ENCODE measurements at places on chromosomes 3 and 15.

DNA sequence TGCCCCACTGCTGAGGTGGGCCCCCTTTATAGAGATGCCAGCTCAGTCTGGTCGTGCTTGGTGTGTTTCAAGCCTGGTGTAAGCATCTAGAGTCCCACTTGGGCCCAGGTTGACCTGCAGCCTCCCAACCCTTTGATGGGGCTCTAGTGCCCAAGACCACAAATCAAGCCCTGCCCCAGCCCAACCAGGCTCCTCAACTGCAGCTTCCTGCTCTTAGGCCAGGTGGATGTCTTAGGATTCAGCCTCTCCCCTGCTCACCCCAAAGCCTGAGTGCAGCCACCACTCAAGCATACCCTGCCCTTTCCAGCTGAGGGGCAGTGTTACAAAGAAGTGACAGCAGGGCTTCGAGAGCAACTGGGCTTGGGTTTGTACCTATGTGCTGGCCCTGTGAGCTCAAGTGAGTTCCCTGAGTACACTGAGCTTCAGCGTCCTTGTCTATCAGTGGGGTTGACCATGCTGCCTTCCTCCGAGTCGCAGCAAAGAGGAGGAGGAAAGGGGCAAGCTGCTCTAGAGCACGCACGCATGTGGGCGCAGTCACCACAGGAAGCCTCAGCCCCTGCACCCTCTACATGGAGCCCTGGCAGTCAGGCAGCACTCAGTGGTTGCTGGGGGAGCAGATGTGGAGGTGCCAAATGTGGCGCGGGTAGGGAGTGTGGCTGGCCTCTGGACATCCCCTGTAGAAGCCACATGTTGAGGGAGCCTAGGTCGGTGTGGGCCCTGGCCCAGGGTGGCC is 120.7 kb downstream of the EEFSEC start:
- DNase-seq = no peak

DNA sequence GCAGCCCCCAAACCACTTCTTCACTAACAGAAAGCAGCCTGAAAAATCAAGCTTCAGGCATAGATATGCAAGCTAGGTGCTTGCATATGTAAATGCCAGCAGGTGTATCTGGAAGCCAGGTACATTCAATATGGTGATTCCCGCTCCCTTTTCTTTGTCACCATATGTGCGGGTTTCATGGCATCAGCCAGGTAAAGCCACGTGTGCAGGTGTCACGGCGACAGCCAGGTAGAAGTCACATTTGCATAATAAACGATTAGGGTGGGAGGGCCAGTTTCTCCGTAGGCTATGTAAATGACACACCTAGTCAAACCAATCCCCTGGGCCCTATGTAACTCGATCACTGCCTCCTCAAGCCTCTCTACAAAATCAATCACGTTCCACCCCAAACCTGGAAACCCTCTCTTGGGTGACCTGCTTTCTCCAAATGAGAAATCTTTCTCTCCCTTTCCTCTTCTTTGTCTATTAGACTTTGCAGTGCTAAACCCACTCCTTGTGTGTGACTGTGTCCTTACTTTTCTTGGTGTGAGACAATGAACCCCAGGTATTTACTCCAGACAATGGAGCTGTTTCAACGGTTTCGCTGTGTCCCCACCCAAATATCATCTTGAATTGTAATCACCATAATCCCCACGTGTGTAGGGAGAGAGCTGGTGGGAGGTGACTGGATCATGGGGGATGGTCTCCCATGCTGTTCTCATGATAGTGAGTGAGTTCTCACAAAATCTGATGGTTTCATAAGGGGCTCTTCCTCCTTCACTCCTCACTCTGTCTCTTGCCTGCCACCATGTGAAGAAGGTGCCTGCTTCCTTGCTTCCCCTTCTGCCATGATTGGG is 44.6 kb downstream of the ONECUT1 start:
- DNase-seq = no peak

DNA sequence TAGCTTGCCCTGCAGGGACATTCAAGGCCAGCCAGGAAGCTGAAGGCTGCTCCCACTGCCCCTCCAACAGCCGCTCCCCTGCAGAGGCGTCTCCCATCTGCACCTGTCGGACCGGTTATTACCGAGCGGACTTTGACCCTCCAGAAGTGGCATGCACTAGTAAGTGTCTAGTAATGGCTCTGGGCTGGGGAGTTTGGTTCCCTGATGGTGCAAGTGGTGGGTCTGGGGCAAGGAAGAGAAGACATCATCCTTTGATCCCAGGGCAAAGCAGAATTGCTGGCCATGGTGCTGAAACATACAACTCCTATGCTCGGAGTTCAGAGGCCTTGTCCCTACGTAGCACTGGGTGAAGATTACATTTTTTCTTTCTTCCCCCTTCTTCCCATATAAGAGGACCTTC is 311.4 kb downstream of the EPHB1 start:
- DNase-seq = no peak

GRCh38 chr3:98519351-98519750 is 3.4 kb downstream of the CLDND1 start:
- no peak for DNase-seq

- no peak for DNase-seq
These were observed 333.7 kb downstream of the CTNNB1 start for GRCh38 chr3:41532976-41533375.

Measured in stimulated activated CD4-positive, alpha-beta T cell treated with anti-CD3 and anti-CD28 coated beads, Interleukin-12 subunit alpha, Interleukin-12 subunit beta, amount 100 ng/mL, for 24 hours (primary cell).